Adipocyte (in vitro differentiated cells): ENCODE measurements at places on chromosomes 7 and 10.

- no peak for DNase-seq
Measured at GRCh38 chr10:89118091-89118490, 89.0 kb downstream of the CH25H start.

DNA sequence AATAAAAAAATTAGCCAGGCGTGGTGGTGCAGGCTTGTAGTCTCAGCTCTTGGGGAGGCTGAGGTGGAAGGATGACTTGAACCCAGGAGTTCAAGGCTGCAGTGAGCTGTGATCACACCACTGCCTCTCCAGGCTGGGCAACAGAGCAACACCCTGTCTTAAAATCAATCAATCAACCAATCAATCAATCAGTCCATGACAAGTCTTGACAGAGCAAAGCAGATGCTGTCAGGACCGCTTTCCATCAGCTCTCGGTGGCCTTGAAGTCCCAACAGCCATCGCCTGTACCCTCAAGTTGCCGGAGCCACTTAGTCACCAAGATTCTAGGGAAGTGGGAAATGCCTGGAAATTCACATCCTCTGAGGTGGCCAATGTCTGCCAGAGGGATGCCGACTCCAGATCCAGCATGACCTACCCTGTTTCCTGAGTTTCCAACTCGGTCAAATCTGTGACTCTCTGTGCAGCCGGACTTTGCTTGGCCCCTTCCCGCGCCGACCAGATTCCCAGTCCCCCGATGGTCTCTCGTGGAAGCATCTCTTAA lies 871 bp upstream of the CCL24 start:
- no peak for DNase-seq

DNA sequence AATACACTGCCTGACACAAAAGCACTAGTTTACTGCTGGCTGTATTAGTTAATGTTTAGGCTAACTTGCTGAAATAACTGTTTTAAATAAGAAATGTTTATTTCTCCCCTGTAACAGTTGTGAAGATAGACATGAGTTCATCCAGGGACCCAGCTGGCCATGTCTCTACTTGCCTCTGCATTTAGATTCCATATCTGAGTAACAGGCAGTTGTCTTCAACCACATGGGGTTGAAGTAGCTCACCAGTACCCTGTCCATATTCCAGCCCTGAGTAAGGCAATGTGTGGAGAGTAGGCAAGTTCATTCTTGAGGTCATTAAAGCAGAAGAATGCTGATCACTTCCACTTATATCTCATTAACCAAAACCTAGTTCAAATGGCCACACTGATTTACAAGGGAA lies 31.1 kb upstream of the RSBN1L start:
- no peak for DNase-seq

GRCh38 chr10:89503151-89503550 lies 32.2 kb downstream of the SLC16A12 start:
- DNase-seq = no peak

GRCh38 chr10:37856881-37857286 lies 526 bp downstream of the ZNF248 start:
- DNase-seq = peak; percentile 60

DNA sequence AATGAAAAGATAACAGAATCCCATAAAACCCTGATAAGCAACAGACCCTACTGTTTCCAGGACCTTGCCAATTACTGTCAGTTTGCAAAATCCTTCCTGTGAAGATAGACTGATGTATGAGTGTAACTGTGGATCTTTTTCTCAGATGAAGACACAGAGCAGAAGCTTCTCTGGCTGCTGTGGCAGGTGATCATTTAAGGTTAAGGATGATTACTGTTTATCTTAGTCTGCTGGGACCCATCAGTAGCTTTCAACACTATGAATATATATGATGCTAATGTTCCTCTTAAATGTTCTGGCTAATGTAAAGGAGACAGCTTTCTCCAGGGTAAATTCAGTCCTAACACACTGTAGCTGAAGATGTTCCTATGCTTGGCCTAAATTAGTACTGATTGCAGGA lies 56.0 kb upstream of the CTTNBP2 start:
- no peak for DNase-seq

DNA sequence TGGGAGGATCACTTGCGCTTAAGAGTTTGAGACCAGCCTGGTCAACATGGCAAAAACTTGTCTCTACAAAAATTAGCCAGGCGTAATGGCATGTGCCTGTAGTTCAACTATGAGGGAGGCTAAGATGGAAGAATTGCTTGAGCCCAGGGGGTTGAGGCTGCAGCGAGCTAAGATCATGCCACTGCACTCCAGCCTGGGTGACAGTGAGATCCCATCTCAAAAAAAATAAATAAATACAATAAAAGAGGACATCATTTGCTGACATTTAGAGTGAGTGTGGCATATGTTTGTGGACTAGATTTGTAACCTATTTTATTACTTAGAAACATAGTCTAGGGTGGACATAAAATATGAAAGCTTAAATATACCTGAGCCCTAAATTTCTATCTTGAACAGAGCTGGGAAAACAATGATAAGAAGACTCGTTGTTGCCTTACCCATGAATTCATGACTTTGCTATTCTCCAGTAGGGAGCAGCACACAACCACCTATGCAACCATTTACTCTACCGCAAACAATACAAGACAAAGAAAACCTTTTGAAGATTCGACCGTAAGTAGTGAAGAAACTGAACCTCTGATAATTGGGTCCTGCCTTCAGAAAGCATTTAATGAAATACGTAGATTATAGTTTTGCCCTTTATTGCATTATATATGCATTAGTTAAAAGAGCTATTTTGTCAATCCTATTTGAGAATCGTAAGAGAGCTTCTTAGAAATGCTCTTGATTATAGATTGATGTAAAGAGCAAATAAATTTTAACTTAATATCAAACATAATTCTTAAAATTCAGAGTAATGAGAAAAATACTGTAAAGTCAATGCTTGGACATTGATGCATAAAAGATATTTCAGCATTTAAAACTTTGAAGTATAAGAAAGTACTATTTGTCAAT lies 83.5 kb downstream of the GNAT3 start:
- DNase-seq = peak; percentile 84

DNA sequence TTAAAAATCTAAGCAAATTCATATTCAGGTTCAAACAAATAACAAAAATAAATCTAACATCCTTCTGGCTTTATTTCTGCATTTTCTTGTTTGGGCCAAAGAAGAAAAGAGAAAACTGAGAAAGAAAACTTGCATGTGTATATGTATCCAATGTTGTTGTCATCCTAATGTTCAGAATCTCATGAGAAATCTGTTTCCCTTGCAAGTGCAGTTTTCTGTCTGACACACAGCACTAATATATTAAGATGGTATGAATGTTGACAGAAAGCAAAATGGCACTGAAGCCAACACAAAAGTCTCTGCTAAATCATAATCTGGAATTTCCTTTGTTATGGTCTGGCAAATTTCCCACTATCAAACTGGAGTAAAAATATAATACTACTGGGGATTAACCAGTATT lies 235.9 kb downstream of the HGF start:
- no peak for DNase-seq

DNA sequence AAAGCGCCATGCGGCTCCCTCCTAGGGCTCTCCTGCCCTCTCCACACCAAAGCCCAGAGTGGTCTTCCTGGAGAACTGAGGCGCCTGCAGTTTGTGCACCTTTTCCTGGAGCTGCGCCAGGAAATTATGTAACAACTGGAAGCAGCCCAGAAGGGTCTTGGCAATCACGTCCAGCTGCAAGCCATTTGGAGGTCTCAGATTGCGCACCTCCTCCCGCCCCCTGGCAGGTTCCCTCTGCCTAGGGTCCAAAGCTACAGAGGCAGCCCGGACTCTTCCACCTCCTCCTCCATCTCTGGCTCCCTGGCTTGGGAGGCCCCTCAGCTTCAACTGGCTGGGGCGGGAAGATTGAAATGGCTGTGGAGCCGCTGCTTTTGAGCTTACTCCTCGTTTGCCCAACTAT lies 34.0 kb upstream of the SFTPD start:
- no peak for DNase-seq

DNA sequence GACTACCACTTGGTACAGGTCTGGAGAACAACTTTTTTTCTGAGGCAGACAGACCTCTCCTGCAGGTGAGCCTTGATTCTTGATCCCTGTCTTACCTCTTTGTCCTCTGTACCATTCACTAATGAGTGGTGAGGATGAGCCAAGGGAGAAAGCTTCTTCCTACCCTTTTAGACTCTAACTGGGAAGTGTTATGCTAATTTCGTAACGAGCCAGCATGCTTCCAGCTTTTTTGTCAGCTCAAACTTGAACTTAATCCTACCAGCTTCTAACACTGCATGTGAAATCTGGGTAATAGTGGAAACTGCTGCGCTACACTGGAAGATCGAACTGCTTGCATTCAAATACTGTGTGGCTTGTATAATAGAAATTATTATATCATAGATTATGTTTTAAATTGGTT lies 87.0 kb downstream of the NEUROD6 start:
- no peak for DNase-seq

DNA sequence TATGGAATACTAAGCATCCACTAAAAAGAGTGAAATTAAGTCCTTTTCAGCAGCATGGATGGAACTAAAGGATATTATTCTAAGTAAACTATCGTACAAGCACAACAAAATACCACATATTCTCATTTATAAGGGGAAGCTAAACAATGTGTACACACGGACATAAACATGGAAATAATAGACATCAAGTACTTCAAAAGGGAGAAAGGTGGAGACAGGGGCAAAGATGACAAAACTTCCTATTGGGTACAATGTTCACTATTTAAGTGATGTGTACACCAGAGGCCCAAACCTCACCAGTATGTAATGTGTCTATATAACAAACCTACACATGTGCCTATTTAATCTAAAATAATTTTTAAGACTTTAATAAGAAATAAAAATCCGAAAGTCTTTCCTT lies 2.2 kb upstream of the AKR1C4 start:
- DNase-seq = no peak

GRCh38 chr7:37111459-37111858 lies 337.2 kb downstream of the ELMO1 start:
- DNase-seq = no peak

DNA sequence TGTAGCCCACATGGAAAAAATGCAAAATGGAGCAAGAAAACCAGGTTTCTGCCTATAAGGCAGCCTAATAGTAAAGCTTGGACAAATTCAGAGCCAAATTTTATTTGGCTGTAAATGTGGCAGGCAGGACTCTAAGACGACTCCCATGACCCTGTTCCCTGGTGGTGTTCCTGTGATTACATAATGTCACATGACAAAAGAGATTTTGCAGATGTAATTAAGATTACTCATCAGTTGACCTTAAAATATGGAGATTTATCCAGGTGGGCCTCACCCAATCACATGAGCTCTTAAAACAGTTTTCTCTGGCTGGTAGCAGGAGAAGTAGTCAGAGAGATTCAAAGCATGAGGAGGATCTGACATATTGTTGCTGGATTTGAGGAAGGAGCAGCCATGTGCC lies 303.1 kb upstream of the IMMP2L start:
- no peak for DNase-seq

GRCh38 chr7:159149488-159149887 lies 4.8 kb upstream of the VIPR2 start:
- DNase-seq = no peak
